Astrocyte (in vitro differentiated cells and primary cell): ENCODE measurements at places on chromosomes 5 and 9.
A peak's percentile ranks its signal among the peaks of the same experiment; 100 is the strongest.

DNA sequence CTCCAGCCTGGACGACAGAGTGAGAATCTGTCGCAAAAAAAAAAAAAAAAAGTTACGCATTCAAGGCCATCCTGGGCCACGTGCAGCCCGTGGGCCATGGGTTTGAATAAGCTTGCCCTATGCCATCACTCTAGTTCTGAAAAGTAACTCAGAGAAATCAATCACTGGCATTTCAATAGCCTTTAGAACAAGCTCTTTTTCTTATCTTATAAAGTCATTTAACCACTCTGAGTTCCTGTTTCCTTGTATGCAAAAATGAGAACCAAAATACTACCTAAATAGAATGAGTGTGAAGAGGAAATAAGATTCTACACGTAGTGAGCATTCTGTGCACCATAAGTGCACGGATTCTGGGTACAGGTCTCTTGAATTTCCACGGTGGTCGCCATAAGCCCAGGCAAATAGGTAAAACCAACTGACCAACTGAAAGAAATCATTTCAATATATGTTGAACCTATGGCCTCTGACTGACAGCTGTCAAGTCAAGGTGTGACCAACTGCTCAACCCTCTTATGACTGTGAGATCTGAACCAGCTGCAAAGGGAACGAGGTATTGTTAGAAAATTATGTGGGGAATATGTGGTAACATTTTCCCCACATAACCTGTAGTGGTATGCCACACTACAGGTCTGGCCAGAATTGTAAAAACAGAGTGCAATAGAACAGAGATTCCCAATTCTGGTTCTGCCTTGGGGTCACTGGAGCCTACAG lies 143.9 kb upstream of the LHFPL2 start:
- H3K27me3 ChIP-seq = no peaks in the 10 kb centered on the region
- no peak overlapping the region for H3K27ac ChIP-seq
- H3K4me1 ChIP-seq = peaks cover 4% of the 10 kb centered on the region
- H3K4me3 ChIP-seq = no peak overlapping the region

DNA sequence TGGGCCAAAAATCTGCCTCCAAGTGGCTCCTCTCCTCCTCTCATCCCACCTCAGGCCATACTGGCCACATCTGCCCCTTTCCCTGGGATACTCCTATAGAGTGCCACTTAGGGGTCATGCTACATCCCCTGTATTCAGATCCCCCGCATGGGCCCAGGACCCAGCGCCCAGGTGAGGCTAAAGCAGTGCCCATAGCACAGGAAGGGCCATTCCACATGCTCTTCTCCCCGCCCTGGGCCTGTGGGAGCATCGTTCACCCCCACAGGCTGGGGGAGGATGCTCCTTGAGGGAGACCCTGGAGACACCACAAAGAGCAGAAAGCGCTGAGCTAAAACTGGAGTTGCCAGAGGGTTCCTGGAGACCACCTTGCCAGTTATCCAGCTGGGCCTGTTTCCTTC lies 52.5 kb upstream of the SLC25A51 start:
- H3K27me3 ChIP-seq = no peaks in the 10 kb centered on the region
- DNase-seq = no peak
- H3K36me3 ChIP-seq = no peaks in the 10 kb centered on the region
- peaks cover 33% of the 10 kb centered on the region for H3K4me1 ChIP-seq

- H3K4me3 ChIP-seq = no peak overlapping the region
- peaks cover 12% of the 10 kb centered on the region for H3K4me1 ChIP-seq
- no peak for DNase-seq
- H3K27me3 ChIP-seq = no peaks in the 10 kb centered on the region
Measured at GRCh38 chr9:121778252-121779225, 127.1 kb downstream of the DAB2IP start.

DNA sequence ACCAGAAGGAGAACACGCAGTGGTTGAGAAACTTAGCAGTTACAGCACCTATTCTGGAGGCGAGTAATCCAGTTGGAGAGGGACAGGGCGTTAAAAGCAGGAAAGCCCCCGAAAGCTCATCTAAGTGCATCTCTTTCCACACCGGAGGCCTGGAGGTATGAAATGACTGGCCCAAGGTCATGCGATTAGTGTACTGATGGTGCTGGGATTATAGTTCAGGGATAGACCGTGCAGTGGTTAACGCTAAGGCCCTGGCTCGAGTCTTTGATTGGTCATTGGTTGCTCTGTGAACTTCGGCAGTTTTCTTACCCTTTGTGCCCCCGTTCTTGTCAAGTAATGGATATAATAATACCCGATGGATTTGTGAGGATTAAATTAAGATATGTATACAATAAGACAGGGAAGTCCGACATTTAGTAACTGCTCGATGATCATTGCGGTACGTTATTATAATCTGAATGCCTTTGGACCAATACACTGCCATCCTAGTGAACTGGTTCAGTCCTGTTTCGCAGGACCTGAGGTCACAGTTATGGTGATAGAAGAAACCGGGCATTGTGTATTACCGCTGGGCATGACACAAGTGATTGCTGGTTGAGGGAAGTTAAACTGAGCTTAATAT lies 960 bp downstream of the CANX start:
- no peaks in the 10 kb centered on the region for H3K27me3 ChIP-seq
- H3K27ac ChIP-seq = peak overlapping the region; percentile 96
- no peaks in the 10 kb centered on the region for H3K36me3 ChIP-seq
- DNase-seq = peak; percentile 27
- peak overlapping the region; percentile 100 for H3K4me3 ChIP-seq
- peaks cover 5% of the 10 kb centered on the region for H3K4me1 ChIP-seq

- H3K27ac ChIP-seq = no peak overlapping the region
- no peaks in the 10 kb centered on the region for H3K36me3 ChIP-seq
- H3K4me1 ChIP-seq = no peaks in the 10 kb centered on the region
- no peak for DNase-seq
- H3K4me3 ChIP-seq = no peak overlapping the region
Measured at GRCh38 chr5:104793755-104794080, 1231.1 kb upstream of the NUDT12 start.

- H3K36me3 ChIP-seq = no peaks in the 10 kb centered on the region
- no peak overlapping the region for H3K4me3 ChIP-seq
- no peaks in the 10 kb centered on the region for H3K27me3 ChIP-seq
- H3K27ac ChIP-seq = peak overlapping the region; percentile 42
- H3K4me1 ChIP-seq = peaks cover 11% of the 10 kb centered on the region
Measured at GRCh38 chr9:91302831-91303230, 58.9 kb downstream of the AUH start.

DNA sequence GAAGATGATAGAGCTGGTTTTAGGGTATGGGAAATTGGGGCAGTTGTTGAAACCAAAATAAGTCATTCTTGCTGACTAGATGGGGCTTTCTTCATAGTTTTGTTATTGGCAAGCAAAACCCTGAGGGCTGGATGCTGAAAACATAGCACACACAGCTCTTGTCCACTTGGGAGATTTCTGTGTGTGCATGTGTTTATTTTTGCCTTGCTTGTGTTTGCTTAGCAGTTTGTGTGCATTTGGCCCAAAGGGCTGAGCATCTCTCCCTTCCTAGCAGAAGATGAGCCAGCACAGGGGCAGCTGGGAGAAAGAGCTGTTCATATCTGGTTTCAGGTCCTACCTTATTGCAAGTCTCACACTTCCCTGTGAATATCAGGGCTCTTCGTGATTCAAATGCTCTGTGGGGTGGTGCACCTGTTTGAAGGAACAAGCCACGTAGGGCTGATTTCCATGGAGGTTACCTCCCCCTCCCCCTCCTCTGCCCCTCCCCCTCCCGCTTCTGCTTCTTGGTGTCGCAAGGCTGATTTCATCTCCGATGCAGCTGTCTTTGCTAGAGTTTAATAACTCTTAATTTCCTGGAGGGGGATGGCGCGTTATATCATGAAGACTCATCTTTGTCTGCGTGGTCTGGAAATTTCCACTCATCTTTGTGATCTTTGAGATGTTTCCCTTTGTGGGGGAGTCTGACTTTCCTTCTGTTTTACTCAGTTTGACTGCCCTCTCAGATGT lies 296.5 kb downstream of the ARHGAP26 start:
- H3K27ac ChIP-seq = no peak overlapping the region
- H3K36me3 ChIP-seq = no peaks in the 10 kb centered on the region
- H3K4me3 ChIP-seq = no peak overlapping the region
- DNase-seq = no peak
- H3K27me3 ChIP-seq = no peaks in the 10 kb centered on the region
- H3K4me1 ChIP-seq = peaks cover 3% of the 10 kb centered on the region

DNA sequence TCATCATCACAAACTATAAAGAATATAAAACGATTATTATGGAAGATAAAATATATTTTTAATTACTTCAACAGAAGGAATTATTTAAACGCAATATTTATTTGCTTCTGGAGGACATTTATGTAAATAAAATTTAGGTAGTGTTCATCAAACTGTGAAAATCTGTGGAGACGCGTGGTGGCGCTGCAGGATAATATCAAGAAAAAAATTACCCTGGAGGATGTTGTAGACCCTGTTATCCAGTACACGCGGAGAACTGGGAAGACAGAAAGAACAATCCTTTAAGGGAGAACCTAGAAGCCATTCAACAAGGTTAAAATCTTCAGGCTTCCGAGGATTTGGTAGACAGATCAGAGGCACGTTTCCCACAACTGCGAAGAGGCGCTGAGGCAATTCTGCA lies at the start of gene PCDHB12:
TSS of gene PCDHB12 (plus strand) at position 242 of the 400 bp plus-strand sequence. CDS start 189 bp downstream, outside the sequence.
- H3K27ac ChIP-seq = no peak within 1 kb of the TSS
- H3K4me3 ChIP-seq = no peak within 1 kb of the TSS
- no peak for DNase-seq
- no peaks in the 10 kb centered on the region for H3K36me3 ChIP-seq

GRCh38 chr9:137435980-137436760 lies 5.0 kb downstream of the ENTPD8 start:
- no peaks in the 10 kb centered on the region for H3K27me3 ChIP-seq
- peak overlapping the region; percentile 5 for H3K4me3 ChIP-seq
- DNase-seq = peak; percentile 72
- no peaks in the 10 kb centered on the region for H3K36me3 ChIP-seq
- H3K27ac ChIP-seq = no peak overlapping the region

- H3K4me3 ChIP-seq = no peak overlapping the region
- no peaks in the 10 kb centered on the region for H3K36me3 ChIP-seq
- no peak for DNase-seq
- peaks cover 3% of the 10 kb centered on the region for H3K4me1 ChIP-seq
- H3K27ac ChIP-seq = no peak overlapping the region
- peaks cover 13% of the 10 kb centered on the region for H3K27me3 ChIP-seq
Measured at GRCh38 chr9:107471552-107471951, 18.0 kb downstream of the KLF4 start.

GRCh38 chr9:109918339-109919163 lies 138.6 kb downstream of the PALM2AKAP2 start:
- no peaks in the 10 kb centered on the region for H3K36me3 ChIP-seq
- H3K27ac ChIP-seq = no peak overlapping the region
- H3K4me3 ChIP-seq = no peak overlapping the region
- DNase-seq = no peak

GRCh38 chr5:160009591-160009989 lies 651 bp downstream of the TTC1 start:
- H3K27ac ChIP-seq = peak overlapping the region; percentile 89
- peaks cover 11% of the 10 kb centered on the region for H3K4me1 ChIP-seq
- H3K36me3 ChIP-seq = peaks cover 14% of the 10 kb centered on the region
- no peak for DNase-seq
- H3K27me3 ChIP-seq = no peaks in the 10 kb centered on the region

DNA sequence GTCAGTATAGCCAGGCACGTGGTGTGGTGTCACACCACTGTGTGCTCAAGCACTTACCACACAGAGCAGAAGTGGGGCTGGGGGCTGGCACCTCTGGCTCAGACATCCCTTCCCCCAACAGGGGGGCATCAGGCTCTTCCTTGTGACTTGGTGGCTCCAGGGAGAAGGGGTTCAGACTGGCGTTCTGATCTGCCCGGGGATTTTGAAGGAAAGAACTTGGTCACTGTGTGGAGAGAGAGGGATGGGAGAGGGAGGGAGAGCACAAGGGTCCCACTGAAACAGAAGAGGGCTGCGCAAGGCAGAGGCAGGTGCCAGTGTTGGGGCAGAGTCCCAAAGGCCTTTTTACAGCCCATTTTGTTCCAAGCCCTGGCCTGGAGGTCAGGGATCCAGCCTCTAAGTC lies 109.7 kb upstream of the ALDH1B1 start:
- H3K4me3 ChIP-seq = no peak overlapping the region
- no peak for DNase-seq
- no peak overlapping the region for H3K27ac ChIP-seq
- H3K27me3 ChIP-seq = peaks cover 10% of the 10 kb centered on the region
- H3K36me3 ChIP-seq = no peaks in the 10 kb centered on the region

DNA sequence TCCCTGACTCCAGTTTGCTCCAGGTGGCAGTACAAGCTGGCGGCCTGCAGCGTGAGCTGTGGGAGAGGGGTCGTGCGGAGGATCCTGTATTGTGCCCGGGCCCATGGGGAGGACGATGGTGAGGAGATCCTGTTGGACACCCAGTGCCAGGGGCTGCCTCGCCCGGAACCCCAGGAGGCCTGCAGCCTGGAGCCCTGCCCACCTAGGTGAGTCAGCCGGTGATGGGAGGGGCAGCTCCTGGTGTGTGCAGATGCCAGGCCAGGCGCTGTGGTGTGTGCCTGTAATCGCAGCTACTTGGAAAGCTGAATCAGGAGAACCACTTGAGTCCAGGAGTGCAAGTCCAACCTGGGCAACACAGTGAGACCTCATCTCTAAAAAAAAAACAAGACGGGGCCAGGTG lies 10.0 kb upstream of the CACFD1 start:
- DNase-seq = peak; percentile 8
- no peak overlapping the region for H3K4me3 ChIP-seq
- H3K4me1 ChIP-seq = no peaks in the 10 kb centered on the region
- peaks cover 16% of the 10 kb centered on the region for H3K27me3 ChIP-seq
- no peaks in the 10 kb centered on the region for H3K36me3 ChIP-seq

- no peaks in the 10 kb centered on the region for H3K36me3 ChIP-seq
- H3K4me1 ChIP-seq = peaks cover 6% of the 10 kb centered on the region
- peaks cover 28% of the 10 kb centered on the region for H3K27me3 ChIP-seq
- no peak overlapping the region for H3K27ac ChIP-seq
- DNase-seq = no peak
Measured at GRCh38 chr9:134297576-134297975, 28.7 kb upstream of the RXRA start.

DNA sequence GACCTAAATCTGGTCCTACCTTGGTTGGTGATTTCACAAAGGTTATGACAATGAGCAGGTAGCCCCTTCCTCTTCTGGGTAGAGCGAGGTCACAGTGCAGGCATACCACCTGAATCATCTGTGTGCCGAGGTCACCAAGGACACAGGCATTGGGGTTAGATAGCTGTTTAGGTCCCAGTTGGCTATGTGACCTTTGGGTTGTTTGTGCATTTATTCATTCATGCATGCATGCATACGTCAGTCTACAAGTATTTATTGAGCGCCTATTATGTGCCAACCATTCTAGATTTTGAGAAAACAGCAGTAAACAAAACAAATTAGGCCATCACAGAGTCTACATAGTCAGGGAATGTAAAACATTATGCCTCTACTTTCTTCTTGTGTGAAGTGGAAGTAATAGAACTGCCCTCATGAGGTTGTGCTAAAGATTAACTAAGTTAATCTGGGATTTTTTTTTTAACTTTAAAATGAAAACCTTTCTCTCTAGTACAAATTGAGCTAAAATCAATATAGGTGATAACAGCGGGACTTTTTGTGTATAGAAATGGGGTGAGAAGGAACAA lies 104.7 kb upstream of the SLC12A2 start:
- H3K27ac ChIP-seq = no peak overlapping the region
- H3K4me1 ChIP-seq = no peaks in the 10 kb centered on the region
- H3K36me3 ChIP-seq = peaks cover 4% of the 10 kb centered on the region
- no peak for DNase-seq

- no peaks in the 10 kb centered on the region for H3K36me3 ChIP-seq
- no peak overlapping the region for H3K4me3 ChIP-seq
- peak; percentile 52 for DNase-seq
- H3K4me1 ChIP-seq = peaks cover 45% of the 10 kb centered on the region
- no peak overlapping the region for H3K27ac ChIP-seq
Measured at GRCh38 chr5:142978726-142979125, 208.5 kb downstream of the ARHGAP26 start.
